ENCODE measurements at places on chromosomes 3 and 15.

DNA sequence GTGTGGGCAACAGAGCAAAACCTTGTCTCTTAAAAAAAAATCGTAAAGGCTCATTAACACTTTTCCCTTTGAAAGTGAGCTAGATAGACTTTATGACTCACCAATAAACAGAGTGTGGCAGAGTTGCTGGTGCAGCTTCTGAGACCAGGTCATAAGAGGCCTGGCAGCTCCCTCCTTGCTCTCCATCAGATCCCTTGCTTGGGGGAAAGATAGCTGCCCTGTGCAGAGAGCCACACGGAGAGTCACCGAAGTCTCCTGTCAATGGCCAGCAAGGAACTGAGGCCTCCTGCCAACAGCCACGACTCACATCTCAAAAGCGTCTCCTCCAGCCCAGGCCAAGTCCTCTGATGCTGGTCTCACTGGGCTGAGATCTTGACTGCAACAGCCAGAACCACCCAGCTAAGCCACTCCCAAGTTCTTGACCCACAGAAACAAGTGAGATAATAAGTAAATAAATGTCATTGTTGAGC is 8.7 kb upstream of the GP9 start:
- DNase-seq, result no peak

DNA sequence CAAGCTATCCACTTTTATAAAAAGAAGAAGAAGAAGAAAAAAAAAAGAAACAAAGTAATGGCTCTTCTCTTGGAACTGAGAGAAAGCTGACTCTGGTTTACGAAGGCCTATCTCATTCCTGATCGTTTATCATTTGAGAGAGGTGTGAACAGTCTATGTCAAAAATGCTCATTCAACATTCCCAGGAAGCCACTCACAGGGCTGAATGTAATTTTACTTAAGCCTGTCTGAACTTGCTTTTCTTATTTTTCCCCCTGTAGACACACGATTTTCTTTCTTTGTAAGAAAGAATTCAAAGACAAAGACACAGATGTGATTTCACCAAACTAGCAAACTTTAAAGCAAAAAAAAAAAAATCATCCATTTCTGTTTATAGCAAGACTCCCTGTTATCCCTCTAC is 805.8 kb downstream of the FHIT start:
- DNase-seq, result no peak

DNA sequence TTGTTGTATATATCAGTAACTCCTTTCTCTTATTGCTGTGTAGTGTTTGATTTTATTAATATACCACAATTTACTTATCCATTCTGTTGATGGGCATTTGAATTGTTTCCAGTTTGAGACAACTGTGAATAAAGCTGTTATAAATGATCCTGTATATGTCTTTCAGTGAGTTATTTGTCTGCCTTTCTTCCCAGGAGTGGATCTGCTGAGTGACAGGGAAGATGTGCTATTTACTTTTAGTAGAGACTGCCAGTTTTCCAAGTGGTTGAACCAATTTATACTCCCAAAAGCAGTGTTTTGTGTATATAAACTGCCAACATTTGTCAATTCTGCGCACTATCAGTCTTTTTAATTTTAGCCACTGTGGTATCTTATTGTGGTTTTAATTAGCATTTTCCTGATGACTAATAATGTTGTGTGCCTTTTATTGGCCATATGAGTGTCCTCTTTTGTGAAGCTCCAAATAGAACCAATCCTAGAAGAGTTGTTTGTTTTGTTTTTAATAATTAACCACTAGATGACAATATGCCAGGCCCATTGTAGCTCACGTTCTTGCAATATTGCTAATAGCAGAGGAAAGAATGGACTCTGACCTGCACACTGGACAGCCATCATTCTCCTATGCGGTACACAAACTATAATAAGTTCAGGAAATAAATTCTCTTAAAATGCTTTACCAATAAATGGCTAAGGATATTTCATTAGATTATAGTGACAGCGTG is 25.3 kb downstream of the TRANK1 start:
- DNase-seq, result no peak

- no peak for DNase-seq
Measured at GRCh38 chr15:32979710-32980109, 214.8 kb downstream of the FMN1 start.

DNA sequence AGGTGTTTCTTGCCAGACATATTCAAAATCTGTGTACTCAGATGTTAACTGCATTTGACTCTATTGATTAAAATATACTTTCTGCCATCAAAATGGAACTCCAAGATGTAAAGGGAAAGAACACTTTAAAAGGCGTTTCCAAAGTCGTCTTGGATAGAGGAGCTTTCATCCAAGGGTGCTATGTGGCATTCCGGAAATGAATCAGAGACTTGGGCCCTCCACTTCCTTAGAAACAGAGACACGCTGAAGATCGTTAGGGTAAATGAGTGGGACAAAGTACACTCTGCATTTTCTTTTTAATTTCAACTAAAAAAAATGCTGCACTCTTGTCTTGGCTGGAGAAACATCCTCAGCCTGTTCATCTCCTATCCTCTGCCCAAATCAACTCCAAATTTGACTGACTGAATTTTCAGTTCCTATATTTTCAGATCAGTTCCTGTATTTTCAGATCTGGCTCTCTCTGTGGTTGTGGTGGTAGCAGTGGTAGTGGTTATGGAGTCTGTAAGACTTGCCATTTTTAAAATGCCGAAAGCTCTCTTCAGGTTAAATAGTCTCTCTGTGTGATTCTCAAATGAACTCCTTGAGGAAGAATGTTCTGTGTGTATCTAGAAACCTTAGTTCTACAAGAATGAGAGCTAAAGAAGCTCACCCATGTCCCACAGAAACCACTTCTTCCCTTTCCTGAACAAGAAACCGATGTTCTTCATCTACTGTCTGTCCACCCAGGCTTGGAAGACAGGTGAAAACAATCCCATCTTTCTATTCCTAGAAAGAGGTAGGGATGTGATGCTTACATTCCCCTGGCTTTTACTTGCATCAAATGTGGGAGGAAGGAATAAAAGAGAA is 156.8 kb upstream of the ICE2 start:
- DNase-seq, result no peak

DNA sequence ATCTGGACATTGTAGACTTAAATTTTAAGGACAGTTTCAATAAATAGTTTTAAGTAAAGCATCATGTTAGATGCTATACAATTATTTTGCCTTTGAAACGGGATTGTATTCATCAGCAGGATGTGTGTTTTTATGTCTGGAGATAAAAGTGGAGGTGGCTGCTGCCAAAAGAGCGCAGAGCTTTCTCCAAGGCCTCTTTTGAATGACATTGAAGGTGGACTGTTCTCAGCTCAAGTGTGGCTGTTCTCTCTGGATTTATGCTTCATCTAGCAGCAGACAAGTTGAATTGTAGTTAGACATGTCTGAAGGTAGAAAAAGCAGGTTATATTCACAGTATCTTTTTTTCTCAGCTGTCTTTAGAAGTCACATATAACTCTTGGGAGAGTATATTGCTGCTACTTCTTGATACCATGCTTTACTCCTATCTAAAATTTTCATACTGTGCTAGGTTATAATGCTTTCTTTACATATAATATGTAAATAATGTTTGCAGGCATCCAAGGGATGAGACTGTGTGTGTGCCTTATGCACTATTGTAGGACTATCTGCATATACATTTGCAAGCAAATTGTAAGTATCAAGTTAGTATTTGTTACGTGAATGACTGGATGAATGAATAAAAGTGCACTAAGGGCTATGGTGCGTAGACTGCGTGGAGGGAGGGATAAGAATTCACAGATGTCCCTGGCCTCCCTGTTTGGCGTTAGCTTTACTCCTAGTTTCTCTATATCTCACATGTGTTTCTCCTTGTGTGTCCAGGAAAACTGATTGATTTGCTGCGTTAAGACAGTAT is 340.1 kb downstream of the NAALADL2 start:
- no peak for DNase-seq

- DNase-seq, result no peak
Measured at GRCh38 chr15:43293432-43293831, 26.7 kb upstream of the TGM5 start.

- no peak for DNase-seq
Measured at GRCh38 chr15:79003301-79003700, 58.5 kb upstream of the CTSH start.

GRCh38 chr3:54949491-54950044 is 21.7 kb upstream of the LRTM1 start:
- no peak for DNase-seq

- DNase-seq, result no peak
Measured at GRCh38 chr15:65547841-65548240, 17.6 kb downstream of the HACD3 start.
